Daoy (cell line): ENCODE measurements at places on chromosomes 7 and 10. TPM values are rescaled to one million over a fixed set of nuclear protein-coding genes. Genes with fewer than 3 reads are reported as not detected.

DNA sequence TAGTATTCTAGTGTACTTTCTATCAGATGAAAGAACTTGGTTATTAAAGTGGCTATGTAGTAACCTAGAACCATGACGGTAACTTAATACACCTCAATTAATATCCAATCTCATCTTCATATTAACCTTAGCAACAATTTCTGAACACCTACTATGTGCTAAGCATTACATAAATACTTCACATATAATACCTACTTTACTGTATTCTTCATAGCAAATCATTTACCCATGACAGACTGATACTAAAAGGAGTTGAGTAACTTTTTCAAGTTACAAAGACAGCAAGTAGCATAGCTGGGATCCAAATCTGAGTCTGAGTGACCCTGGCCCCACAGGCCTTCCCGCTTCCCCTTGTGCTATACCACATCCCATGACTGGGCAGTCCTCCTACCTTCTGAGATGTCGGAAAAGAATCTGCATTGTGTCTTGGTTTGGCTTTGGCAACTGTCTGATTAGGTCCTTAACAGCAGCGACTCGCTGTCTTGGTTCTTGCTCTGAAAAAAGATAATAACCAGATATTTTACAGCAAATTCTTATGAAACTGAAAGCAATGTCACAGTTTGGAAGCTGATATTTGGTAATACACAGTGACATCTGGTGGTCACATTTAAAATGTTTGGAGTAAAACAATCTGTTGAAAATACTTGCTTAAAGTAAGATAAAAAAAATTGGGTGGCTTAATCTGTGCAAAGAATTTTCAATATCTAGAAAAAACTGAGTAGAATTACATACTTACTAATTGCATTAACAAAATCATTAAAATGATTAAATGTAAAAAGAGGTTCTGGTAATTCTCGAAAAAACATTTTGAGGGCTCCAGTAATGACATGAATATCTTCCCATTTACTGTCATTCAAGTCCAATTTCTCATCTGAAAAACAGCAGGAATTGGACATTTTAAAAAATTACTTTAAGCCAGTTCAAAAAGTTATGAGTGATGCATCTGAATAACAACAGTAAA, 120.1 kb downstream of the ARHGAP12 start:
- peak; percentile 21 for DNase-seq

DNA sequence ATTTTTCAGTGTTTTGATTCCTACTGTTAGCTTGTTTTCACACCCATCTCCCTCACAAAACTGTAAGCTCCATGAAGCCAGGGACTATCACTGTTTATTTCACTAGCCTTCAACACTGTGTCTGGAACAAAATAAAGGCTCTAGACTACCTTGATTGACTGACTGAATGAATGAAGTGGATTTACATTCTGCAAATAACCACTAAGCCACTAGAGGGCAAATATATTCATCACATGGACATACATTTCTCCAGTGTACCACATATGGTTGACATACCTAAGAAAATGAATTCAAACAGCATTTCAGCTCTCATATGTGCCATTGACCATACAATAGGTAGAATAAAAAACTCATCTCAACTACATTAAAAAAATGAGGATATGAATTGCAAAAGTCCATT, 185.9 kb downstream of the RAB11FIP2 start:
- no peak for DNase-seq

DNA sequence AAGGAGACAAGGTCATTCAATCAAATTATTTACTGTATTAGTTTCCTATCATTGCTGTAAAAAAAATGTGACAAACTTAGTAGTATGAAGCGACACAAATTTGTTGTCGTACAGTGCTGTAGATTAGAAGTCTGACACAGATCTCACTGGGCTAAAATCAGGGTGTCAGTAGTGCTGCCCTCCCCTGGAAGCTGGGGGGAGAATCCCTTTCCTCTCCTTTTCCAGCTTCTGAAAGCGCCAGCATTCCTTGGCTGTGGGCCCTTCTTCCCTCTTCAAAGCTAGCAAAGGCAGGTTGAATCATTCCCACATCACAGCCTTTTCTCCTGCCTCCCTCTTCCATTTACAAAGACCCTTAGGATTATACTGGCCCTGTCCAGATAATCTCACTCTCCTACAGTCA, 28.0 kb downstream of the VPS41 start:
- no peak for DNase-seq

- no peak for DNase-seq
These were observed 26.6 kb downstream of the PLAU start for GRCh38 chr10:73937333-73938043.

DNA sequence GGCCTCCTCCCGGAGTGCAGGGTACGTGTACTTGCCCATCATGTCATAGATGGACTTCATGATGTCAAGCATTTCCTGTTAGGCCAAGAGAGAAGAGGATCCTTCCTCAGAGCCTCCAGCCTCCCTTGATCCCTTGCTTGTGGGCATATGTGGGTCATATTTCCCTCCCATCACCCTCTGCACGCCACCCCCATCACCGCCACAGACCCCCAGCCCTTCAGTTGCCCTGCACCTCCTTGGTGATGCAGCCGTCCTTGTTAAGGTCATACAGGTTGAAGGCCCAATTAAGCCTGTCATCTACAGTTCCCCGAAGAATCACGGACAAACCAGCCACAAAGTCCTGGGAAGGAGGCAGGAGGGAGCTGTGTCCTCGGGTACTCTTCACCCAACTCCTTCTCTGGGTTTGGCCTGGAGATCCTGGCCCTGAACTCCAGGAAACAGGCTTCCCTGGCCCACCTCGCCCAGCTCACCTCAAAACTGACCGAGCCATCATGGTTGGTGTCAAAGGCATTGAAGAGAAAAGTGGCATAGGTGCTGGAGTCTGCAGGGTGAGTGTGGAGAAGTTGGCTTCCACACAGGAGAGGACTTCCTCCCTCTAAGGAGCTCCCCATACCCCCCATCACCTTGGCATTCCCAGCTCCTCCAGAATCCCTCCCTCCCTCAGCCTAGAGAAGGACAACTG, 9.8 kb upstream of the OGA start:
- no peak for DNase-seq

GRCh38 chr10:11682851-11683250, 59.3 kb upstream of the ECHDC3 start:
- no peak for DNase-seq

- no peak for DNase-seq
These were observed 25.6 kb upstream of the PIK3CG start for GRCh38 chr7:106839511-106839910.

- DNase-seq, result peak; percentile 84
These were observed 13.8 kb upstream of the SEC24C start for GRCh38 chr10:73730153-73730906.

The SYNPO2L gene
- total RNA-seq, result not detected in 2 replicates

The UCMA gene
- total RNA-seq, result not detected in 2 replicates
